ENCODE measurements at places on chromosomes 4 and X.

DNA sequence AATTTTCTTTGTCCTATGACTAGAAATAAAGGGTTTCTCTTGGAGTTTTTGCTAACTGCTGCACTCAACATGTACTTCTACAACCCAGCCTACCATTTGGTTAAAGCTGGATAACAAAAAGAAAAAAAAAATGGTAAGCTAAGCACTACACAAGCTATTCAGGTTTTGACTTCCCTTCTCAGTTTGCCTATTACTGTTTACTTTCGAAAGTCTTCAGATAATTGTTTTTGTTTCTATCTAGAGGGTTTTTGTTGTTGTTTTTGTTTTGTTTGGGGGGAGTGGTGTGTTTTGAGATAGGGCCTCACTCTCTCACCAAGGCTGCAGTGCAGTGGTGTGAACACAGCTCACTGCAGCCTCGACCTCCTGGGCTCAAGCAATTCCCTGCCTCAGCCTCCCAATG is 46.6 kb downstream of the CLOCK start:
- no peak for DNase-seq

DNA sequence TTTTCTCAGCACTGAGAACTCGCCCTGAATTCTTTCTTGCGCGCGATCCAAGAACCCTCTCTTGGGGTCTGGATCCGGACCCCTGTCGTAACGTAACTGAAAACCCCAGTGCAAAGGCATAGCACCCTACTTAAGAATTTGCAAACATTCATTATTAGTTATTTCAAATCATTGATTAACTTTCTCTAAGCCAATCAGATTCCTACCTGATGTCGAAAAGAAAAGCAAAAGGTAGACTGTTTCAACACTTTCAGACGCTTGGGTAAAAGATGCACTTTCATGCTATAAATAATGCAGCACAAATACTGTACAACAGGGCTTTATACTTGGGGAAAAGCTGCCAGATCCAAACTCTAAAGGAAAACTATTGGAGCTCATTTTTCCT is 817 bp upstream of the WDR19 start:
- DNase-seq = no peak

DNA sequence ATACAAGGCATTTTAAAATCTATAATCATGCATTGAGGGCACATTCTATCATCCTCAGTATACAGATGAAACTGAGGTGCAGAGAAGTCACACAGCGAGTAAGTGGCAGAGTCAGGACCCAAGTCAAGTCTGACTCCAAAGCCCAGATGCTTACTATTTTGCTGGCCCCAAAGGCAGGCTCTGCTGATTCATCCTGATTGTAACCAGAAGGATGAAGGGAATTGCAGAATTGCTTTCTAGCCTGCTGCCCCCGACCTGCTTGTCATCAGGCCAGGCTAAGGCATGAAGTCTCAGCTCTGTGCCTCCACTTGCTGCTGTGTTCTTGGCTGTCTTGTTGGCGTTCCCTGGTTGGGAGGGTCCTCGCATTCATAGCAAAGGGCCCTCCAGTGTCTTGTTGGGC is 62.7 kb downstream of the SLC9A6 start:
- no peak for DNase-seq

DNA sequence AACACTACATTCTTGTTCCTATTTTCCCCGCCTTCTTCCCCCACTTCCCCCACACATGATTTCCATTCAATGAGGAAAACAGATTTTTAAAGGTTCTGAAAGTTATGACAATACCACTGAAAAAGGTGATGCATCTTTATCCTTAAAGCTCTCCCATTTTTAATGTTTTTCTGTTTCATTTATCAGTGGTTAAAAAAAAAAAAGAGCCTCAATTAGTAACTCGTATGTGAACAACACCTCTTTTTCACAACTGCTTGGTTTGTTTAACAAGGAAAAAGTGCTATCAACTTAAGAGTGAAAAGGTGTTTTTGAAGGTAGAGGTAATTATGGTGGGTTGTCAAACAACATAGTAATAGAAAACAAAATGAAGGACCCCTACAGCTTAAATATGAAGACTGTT is 8.2 kb upstream of the CAMK2D start:
- no peak for DNase-seq

- no peak for DNase-seq
Measured at GRCh38 chr4:176653401-176654220, 139.1 kb downstream of the VEGFC start.

DNA sequence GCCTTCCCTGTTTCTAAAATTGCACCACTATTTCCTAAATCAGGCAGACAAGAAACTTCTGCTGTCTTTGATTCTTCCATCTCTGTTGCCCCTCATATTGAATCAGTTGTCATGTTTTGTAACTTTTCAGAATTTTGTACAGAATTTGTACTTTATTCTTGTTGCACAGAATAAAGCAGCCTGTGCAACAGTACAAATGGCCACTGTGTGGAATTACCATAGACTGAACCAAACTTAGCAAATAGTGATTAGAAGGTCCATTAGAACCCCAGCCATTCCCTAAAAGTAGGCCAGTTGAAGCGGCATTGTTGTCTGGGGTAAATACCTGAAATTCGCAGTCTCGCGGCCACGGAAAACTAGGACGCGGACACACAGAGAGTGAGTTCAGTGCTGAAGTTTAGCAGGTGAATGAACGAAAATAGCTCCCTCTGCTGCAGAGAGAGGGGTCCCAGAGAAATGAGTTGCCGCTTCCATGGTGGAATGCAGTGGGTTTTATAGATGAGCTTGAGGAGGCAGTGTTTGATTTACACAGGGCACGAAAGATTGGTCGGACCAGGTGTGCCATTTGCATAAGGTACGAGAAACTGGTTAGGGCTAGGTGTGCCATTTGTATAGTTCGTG is 71.8 kb downstream of the C4orf33 start:
- no peak for DNase-seq

GRCh38 chr4:93865650-93866049 is 37.1 kb downstream of the ATOH1 start:
- DNase-seq = no peak

- DNase-seq = no peak
Measured at GRCh38 chr4:76256968-76257367, 5.4 kb downstream of the FAM47E start.

DNA sequence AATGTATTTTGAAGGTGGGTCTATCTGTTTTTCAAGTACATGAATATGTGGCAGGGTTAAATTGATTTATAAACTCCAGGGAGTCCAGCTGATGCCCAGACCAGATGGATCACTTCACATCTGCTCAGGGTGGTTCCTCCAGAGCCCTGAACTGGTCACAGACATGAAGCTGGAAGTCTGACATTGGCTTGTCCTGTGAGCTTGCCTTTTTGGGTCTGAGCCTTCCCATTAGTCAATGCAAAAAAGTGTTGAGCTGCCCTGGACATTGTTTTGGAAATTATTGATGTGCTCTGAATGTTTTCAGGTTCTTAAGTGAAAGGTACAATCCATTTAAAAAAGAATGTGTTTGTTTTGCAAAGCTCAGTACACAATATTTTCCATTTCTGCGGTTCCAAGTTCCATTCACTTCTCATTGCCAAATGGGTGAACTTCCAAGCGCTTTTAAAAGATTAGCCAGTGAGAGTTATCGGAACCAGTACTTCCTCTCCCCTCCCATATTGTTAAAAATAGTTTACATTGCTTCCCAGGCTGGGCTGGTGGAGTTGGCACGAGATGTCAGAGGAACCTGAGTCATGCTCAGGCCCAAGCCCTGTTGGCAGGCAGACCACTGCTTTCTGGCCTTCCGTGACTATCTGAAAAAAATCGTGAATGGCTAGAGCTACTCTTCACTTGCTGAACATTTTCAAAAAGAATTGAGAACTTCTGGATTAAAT is 52.1 kb downstream of the PDGFRA start:
- no peak for DNase-seq

DNA sequence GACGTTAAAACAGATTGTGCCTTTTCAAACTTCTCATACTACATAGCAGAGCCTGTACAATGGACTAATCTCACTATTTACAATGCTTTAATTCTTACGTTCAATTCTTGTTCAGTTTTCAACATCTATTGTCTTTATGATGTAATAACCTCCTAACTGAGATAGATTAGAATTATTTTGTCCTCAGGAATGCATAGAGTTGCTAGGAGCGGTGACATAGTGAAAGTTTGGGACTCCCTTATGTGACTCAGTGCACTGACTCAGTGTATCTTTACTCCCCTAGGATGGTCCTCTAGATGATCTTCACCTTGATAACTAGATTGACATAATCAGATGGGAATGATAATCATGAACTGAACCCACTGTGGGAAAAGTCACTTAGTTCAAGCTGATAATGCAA is 151.5 kb downstream of the VEGFC start:
- DNase-seq = no peak

DNA sequence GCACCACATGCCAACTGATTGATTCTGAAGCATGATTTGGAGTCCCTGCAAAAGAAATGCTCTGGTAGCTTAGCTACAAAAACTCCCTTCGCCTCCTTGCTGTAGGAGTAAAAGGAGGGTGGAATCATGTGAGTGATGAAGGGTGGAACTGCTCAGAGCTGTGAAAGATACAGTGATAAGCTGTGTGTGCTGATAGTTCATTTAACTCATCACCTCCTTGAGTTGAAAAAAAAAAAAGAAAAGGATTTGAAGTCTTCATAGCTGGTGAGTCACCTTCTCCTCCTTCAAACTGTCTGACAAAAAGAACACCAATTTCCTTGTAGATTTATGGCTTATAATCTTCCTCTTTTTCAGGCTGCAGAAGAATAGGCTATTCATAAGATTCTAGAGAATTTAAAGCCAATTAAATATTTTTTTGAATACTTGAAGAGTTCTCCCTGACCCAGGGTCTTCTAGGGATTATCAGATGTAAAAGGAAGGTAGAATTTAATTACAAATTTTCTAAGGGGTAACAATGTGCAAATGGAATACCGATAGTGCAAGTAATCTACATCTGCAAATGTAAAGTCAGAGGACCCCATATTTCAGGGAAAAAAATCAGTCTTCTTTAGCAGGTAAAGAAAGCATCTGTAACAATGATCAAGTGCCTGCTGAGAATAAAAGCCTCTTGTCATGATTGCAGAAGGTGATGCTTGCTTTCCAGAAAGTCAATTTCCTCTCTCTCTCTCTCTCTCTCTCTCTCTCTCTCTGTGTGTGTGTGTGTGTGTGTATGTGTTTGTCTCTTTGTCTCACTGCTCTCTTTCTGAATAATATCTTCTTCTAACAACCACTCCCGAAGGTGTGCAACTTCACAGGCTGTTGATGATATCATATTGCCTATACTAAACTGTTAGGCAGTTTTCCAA is 208.8 kb upstream of the VEGFC start:
- no peak for DNase-seq

DNA sequence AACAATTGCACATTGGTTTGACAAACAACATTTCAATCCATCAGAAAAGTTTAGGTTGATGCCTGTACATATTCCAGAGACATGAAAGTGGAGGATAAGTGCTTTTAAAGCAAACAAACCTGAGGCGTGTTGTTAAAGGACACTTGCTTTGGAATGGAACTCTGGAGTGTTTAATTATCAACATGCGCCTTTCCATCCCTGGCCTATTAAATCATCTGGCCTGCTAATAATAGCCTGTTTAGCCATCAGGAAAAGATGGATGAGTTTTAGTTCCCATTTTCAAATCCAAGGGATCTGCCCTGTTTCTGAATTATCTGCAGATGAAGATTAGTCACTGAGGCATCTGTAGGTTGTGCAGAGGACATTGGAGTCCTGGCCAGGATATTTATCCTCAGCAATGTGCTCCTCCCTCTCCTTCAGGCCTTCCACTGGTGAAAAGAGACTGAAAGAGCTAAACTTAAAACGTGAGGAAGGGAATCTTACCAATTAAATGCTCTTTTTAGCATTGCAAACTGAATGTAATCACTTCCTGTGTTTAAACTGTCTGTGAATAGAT is 388.9 kb downstream of the PPARGC1A start:
- no peak for DNase-seq

DNA sequence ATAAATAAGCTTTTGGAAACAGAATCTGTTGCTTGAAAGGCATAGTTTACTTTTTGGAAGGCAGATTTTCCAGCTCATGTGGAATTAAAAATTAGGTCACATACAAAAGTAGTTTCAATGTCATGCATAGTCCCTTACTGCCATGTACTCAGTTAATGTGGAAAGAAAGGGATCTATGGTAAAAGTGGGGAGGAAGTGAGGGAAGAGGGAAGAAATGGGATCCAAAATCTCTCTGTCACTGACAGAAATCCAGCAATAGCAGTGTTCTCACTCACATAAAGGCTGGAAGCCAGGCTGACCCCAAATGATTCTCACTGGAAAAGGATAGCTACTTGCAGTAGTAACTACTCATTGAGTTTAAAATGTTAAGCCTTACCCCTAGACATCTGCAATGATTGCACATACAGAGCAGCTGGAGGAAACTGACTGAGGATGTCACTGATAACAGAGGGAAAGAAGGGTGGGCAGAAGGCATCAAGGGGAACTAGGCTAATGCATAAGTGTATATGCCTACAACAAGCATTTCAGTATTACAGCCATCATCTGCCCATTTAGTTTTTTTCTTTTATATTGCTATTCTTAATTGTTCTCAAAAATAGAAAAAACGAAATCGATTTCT is 445.6 kb downstream of the FAT4 start:
- DNase-seq = no peak

- no peak for DNase-seq
Measured at GRCh38 chr4:80980239-80980638, 50.3 kb upstream of the BMP3 start.

- DNase-seq = no peak
Measured at GRCh38 chr4:56972809-56973208, 4.6 kb downstream of the NOA1 start.

GRCh38 chr4:89109841-89110540 is 1.3 kb upstream of the TIGD2 start:
- DNase-seq = no peak

DNA sequence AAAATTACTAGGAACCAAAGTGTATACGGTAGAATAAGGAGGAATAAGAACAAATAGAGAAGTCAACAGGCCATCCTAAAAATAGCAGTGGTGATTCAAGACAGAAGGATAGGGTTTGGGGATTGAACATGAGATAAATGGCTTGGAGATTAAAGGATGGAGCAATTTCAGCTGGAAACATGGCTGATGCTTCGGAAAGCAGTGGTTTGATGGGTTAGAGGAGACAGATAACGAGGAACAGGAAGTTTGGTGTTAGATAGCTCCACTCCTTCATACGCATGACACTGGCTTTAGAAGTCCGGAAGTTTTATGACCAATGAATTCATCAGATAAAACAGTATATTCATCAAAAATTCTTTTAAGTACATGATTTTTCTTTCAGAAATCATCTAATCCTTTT is 70.8 kb upstream of the GALNTL6 start:
- no peak for DNase-seq

DNA sequence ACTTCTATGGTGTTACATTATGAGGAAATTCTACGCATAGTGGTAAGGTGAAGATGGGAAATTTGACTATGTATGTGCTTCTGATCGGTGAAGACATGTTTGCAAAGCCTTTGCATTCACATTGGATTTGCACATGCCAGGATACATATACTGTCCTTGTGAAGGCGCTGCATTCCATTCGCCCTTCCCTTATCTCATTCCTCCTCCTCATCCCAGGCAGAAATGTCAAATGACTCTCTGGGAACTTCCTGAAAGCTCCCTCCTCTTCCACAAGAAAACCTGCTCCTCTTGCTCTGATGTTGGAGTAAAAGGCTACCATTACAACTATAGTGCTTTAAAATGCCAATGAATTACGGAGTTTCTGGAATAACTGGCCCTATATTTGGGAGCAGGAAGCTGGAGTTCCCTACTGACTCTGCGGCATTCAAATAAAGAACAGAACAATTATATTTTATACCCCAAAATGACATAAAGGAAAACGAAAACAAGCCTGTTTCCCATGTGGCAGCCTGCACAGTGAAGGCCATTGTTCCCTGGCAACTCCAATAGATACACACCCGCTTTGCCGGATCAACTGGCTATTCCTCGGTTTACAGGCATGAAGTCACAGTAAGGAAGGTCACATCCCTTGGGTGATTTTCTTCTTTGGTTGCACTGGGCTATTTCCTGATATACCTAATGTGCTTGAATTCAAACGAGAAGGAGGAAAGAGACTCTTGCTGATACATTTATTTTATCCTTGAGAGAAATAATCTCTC is 84.5 kb downstream of the AREG start:
- DNase-seq = no peak
